Sigmoid colon (tissue), 7 donors: ENCODE measurements at places on chromosomes 4 and X. TPM values are rescaled to one million over a fixed set of nuclear protein-coding genes. Genes with fewer than 3 reads are reported as not detected.

- no peak for DNase-seq
Measured at GRCh38 chrX:44183329-44183728, 160.1 kb downstream of the EFHC2 start.

DNA sequence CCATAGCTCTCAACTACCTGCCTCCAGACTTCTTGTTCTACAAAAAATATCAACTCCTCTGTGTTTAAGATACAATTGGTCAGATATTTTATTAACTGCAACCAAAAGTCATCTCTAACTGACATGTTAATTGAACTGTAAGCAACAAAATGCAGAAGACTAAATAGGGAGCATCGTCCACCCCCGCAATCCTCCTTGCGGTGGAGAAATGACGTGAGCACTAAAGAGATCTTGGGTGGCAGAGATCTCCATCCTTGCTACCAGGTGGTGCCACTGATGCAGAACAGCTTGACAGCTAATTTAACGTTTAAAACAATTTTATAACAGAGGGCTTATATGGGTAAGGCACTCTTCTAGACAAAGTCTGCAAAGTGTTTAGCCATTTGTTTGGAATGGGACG is 164.4 kb upstream of the FTHL17 start:
- DNase-seq = no peak

GRCh38 chr4:73443224-73443623 is 7.2 kb downstream of the AFP start:
- no peak for DNase-seq

The UGT2A3 gene
- total RNA-seq = not detected
